ENCODE measurements at places on chromosomes 6 and 20.
A peak's percentile ranks its signal among the peaks of the same experiment; 100 is the strongest.

- no peak for DNase-seq
Measured at GRCh38 chr6:145729887-145730286, 5.4 kb downstream of the EPM2A start.

- DNase-seq, result no peak
Measured at GRCh38 chr20:15627089-15627488, 946.2 kb downstream of the KIF16B start.

DNA sequence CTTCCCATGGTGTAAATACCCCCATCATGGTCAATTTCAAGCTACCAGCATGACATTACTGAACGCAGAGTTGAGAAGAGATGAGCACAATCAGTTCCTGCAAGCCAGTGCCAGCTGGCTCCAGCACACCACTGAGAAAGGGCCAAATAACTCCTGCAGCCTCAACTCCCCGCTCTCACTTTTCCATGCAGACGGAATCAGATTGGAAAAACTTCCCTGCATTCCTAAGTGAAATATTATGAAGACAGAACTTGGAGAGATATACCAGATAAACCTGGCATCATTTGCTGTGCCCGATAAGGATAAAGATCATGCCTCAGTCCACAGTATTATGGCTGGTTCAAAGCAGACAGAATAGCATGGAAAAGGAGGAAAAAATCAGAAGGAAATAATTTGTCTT, 56.7 kb downstream of the FILIP1 start:
- DNase-seq, result peak; percentile 64

GRCh38 chr6:3890047-3890446, 40.9 kb downstream of the FAM50B start:
- no peak for DNase-seq

- DNase-seq, result peak; percentile 51
Measured at GRCh38 chr20:44704551-44704971, 10.6 kb upstream of the CCN5 start.

DNA sequence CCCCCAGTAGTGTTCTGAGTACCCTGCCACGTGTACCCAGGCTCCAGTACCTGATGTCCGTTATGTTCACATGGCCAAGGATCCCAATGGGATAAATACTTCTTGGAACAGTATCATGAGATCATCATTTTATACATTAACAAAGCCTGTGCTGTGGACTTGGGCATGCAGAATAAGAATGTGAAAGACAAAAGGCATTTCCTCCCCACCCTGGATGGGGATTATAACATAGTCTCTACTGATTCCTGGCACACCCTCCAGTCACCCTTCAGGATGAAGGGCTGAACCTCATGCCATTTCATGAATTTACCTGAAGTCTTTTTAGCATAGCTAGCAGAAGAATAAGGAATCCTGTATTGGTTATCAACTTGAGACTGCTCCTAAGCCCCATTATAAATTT, 2.8 kb downstream of the TNFRSF21 start:
- DNase-seq, result no peak

DNA sequence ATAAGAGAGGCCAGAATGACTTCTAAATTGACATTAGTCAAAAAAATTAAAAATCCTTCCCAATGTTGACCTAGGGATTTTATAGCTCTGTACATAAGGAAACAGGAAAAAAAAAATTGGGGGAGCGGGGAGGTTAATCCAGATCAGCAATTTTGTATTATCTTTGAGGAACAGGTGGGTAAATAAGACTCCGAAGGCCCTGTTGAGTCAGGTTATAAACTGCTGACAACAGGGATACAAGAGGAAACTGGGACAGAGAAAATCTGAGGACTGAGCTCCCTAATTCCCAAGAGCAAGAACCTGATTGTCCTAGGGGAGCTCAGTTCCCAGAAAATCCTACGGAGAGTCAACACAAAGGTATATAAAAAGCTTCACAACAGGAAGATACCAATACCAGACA, 26.8 kb upstream of the CRIP3 start:
- DNase-seq, result no peak

- no peak for DNase-seq
Measured at GRCh38 chr6:24858177-24858653, 59.5 kb upstream of the ARMH2 start.

DNA sequence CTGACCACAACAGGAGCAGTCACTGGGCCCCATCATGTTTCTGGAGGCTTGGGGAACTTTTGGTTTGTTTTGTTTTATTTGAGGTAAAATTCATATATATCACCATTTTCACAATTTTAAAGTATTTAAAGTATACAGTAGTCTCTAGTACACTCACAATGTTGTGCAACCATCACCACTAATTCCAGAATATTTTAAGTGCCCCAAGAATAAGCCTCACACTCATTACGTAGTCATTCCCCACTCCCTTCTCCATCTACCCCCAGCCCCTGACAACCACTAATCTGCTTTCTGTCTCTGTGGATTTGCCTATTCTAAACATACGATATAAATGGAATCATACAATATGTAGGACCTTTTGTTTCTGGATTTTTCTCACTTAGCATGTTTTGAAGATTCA, 29.0 kb downstream of the RTN4IP1 start:
- no peak for DNase-seq

GRCh38 chr6:6312901-6313441, 7.5 kb downstream of the F13A1 start:
- DNase-seq, result no peak

DNA sequence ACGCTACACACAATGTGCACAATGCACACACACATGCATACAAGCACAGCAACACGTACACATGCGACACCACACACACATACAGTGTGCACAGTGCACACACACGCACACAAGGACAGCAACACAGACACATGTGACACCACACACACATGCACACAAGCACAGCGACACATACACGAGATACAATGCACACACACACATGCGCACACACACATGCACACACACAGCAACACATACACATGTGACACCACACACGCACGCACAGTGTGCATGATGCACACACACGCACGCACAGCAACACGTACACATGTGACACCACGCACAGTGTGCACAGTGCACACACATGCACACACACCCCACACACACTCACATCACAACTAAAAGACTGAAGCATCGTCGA, 327.3 kb downstream of the THBS2 start:
- no peak for DNase-seq

DNA sequence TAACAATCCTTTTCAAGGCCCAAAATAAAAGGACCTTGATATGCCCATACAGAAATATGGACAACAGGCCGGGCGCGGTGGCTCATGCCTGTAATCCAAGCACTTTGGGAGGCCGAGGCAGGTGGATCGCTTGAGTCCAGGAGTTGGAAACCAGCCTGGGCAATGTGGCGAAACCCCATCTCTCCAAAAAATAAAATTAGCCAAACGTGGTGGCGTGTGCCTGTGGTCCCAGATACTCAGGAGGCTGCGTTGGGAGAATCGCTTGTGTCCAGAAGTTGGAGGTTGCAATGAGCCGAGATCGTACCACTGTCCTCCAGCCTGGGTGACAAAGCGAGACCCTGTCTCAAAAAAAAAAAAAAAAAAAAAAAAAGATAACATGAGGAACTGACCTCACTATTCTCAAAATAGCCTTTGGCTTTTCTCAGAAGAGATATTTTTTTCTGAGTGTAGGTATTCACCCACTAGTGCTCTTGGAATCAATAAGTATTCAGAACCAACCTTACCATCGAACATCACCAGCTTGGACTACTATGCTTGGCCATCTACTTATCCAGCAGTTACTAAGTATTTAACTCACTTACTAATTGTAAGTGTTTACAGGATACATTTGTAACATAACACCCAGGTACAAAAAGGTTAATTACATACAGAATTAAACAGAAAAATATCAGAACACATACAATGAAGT, 99.2 kb downstream of the OR2B2 start:
- DNase-seq, result no peak

Data from sciatic nerve (tissue), 2 donors.